ENCODE measurements at places on chromosomes 12 and 14.

GRCh38 chr12:15368812-15369211 is 46.5 kb downstream of the PTPRO start:
- no peak for DNase-seq

- DNase-seq = no peak
Measured at GRCh38 chr14:79564371-79564770, 646.9 kb downstream of the DIO2 start.

- no peak for DNase-seq
Measured at GRCh38 chr14:60544659-60545058, 35.7 kb downstream of the SIX6 start.

DNA sequence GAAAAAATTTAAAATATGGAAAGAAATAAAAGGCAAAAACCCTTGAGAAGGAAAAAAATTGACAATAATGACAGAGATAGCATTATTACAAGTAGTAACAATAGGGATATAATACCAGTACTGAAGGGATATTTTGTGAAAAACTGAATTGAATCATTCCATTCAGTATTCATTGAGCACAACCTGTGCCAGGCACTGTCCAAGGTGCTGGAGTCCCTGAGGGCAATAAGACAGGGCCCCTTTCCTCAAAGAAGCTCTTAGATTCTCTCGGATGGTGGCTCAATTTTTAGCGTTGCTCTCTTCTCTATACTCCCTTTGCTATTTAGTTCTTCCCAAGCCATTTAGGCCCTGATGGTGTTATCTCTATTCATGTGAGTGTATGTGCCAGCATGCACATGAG is 34.3 kb upstream of the GAS2L3 start:
- DNase-seq = no peak

GRCh38 chr12:712172-712863 is 40.1 kb upstream of the WNK1 start:
- no peak for DNase-seq

DNA sequence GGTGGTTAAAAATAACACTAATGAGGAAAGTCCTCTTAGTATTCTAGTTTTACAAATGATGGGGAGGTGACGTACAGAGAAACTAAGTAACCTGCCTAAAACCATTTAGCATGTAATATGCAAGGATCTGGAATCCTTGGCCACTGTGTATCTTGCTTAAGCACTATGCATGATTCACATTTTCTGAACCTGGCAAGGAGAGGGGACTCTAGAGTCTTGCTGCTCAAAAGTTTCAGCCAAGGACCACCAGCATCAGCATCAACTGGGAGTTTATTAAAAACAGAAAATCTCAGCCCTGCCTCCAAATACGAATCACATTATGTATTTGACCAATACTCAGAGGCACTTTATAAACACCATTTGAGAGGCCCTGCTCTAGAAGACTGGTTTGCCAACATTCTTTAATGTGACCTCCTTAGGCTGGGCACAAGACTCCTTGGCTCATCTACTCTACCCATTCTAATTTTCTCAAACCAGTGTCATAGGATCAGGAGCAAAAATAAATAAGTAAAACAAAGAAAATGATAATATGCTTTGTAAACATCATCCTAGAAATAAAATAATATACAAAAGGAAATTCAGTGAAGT is 52.9 kb downstream of the ABCC9 start:
- no peak for DNase-seq

GRCh38 chr14:24595073-24595808 is 14.2 kb downstream of the GZMH start:
- DNase-seq = no peak

DNA sequence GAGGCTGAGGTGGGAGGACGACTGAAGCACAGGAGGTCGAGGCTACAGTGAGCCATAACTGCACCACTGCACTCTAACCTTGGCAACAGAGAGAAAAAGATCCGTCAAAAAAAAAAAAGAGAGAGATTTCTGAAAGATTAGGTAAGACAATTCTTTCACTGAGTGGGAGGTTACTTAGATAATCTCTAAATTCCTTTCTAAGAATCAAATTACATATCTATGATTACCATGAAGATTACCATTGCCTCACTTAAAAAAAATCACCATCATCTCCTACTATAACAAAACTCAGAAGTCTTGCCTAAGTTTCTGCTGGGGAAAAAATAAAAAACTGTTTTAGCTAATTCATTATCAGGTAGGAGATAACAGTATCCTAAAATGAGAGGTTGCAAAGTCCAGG is 366.7 kb downstream of the DUSP6 start:
- no peak for DNase-seq

- no peak for DNase-seq
Measured at GRCh38 chr14:49921401-49921800, 28.5 kb downstream of the ARF6 start.

GRCh38 chr14:101224356-101225156 is 321.0 kb upstream of the RTL1 start:
- DNase-seq = no peak

DNA sequence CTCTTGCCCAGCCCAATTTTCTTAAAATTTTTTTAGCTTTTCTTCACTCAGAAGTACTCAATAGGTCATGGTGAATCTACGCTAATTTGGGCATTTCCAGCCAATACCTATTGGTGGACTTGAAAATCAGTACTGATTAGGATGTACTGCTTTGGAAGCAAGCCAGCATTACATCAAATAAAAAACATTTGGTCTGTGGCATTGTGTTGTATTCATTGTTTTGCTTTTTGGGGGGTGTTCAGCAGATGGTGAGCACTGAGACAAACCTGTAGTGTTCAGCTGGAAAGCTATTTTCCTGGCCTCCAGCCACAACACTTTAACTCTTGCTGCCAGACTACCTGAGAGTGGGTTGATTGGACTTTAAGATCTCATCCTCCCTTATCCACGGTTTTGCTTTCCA is 4.0 kb downstream of the MAPKAPK5 start:
- no peak for DNase-seq

GRCh38 chr12:91889059-91889458 is 256.6 kb downstream of the BTG1 start:
- DNase-seq = no peak

DNA sequence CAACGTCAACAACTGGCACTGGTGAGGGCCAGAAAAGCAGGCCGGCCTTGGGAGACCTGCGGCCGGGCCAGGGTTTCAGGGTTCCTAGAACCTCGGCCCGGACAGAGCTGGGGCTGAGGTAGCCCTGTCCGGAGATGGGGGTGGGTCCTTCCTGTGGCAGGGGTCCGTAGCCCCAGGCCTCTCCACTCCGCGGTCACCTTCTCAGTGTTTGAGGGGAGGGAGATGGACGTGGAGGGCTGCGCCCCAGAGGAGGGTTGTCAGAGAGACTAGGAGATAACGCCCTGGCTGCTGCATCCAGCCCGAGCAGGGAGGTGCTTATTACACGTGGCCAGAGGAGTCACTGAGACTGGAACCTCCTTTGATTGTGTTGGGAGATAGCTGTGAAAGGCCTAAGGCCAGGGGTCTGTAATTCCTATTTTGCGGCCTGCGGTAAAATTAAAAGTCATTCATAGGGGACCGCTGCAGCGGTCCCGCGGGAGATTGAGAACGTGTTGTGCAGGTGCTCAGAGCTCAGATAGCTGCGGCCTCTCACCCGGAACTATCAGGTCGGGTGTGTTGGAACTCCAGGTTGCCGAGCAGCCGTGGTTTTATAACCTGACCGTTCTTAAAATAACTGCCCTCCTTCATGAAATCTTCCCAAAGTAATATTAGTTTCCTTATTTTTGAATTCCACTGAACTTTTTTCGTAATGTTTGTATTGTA is 507 bp downstream of the AHSA1 start:
- DNase-seq = peak; percentile 67

DNA sequence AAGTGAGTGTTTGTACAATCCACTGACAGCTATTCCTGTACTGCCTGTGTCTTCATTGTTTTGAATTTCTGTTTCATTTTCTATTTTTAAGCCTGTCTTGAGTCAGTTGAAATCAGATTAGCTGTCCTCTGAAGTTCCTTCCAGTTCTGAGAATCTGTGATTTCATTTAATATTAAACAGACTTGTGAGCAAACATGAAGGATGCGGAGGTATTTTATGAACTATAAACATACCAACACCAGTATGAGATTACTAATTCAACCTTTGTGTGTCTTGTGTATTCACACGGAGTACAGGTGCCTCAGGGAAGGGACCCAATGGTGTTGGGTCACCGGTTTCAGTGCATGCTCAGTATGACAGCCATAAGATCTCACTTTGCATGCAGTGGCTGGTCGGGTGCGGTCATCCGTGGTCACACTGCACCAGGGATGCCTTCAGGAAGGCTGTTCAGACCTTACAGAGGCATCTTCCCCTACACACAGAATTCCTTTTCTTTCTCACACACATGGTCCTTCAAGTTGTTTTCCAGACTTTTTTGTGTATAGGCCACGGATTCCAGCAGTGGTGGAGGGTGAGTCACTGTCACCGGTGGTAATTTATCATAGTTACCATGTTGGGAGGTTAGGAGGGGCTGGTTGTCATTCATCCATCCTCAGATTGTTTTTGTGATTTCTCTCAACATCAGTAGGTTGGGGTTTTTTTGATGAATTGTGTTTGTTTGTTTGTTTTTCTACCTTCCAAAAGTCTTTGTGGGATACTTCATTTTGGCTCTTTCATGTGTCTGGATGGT is 103.0 kb upstream of the SFSWAP start:
- no peak for DNase-seq

- DNase-seq = no peak
Measured at GRCh38 chr12:54968181-54968730, 16.3 kb downstream of the TESPA1 start.

- DNase-seq = no peak
Measured at GRCh38 chr12:74818412-74818811, 280.8 kb downstream of the ATXN7L3B start.

DNA sequence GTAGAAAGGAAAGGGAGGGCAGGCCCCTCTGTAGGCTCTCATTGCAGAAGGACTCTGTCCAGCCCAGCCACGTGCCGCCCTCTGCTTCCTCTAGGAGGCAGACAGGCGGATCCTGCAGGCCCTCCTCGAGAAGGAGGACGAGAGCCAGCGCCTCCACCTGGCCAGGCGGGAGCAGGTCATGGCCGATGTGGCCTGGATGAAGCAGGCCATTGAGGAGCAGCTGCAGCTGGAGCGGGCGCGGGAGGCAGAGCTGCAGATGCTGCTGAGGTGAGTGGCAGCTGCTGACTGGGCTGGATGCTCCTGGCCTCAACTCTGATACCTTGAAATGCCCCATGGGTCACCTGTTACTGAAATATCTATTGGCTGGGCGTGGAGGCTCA is 10.9 kb downstream of the TCHP start:
- DNase-seq = no peak

- peak; percentile 16 for DNase-seq
Measured at GRCh38 chr12:8629486-8630033, 16.9 kb upstream of the AICDA start.

- DNase-seq = no peak
Measured at GRCh38 chr12:101781834-101782233, 42.6 kb upstream of the SYCP3 start.

- DNase-seq = peak; percentile 56
Measured at GRCh38 chr12:125346362-125346761, 281.1 kb downstream of the AACS start.

DNA sequence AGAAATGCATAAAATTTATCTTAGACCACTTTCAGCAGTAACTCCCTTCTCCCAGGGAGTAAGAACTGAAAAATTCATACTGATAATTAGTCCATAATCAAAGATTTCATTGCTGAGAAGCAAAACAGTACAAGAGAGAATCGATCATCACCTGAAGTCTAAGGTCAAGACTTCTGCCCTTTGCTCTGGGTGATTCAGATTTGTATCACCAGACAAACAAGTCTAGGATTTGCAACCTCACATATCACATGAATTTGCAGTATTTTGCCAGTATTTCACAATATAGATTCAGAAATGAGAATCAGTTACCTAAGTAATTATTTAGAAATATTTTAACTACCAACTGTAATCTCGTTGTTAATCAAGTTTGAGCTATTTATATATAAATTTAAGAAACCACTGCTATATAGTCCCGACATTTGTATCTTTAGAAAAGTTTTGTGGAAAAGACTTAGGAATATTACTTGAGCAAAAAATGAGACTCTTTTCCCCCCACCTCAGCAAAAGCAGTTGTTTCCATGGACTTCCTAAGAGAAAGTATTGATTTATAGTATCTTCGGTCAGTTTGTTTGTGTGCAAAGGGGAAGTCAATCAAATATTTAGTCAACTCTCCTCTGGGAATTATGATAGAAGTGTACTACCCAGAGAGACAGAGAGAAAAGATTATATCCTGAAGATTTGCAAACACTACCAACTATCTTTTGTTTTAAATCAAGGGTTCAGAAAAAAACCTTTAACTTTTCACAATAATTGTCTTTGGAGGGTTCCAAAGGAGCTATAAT is 840.1 kb downstream of the TRHDE start:
- DNase-seq = no peak

DNA sequence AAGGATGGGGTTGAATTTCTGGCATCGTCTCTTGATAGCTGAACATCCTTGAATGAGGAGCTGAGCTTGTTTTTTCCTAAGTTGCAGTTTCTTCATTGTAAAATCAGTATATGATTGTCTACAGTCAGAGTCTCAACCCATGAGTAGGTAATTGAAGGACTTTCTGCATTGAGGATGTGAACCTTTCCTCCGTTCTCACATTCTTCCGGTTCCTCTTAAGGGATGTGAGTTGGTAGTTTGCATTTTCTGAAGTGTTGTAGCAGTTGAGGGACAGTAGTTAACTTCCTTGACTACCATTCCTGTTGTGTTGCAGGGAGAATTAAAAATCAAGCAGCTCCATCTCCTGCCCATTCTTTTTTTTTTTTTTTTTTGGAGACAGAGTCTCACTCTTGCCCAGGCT is 19.1 kb downstream of the TPCN1 start:
- DNase-seq = peak; percentile 58

DNA sequence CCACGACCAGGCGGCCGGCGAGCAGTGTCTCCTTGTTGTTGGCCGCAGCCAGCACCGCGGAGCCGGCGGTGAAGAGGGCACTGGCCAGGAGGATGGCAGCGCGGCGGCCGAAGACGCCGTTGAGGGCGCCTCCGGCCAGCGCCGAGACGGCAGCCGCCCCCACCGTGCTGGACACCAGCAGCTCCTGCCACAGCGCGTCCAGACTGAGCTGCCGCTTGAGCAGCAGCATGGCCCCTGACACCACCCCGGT is 691 bp downstream of the SLC2A13 start:
- no peak for DNase-seq

DNA sequence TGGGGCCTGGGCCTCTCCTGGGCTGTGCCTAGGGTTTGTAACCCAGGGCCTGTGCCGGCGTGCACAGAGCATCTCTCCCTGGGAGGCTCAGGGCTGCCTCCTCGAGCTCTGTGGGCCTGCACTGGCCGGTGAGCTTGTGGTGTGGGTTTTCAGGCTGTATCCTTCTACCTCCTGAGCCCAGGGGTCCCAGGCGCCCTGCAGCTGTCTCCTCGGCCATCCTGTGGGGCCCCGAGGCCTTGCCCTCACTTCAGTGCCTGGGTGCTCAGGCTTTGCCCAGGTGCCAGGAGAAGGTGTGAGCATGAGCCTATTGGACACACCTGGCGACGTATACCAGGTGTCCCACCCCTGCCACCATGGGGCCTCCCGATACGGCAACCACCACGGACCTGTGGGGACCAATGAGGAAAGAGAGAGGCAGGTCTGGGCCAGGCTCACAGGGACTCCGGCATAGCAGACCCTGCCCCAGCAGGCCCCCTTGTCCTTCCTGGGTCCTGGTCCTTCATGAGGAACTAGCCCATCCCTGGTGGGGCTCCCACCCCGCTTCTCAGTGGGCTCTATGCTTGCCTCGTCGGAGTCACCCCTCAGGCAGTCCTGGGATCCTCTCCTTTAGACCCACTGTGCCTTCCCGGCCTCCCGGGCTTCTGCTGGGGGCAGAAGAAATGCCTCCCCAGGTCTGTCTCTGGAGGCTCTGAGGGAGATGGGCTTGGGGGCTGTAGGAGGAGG is 400.2 kb downstream of the TMEM121 start:
- DNase-seq = peak; percentile 35
